Head of caudate nucleus (tissue), 42 donors: ENCODE measurements at places on chromosomes 12 and 14.

GRCh38 chr14:83379436-83379835 is 1845.8 kb upstream of the SEL1L start:
- DNase-seq, result no peak

DNA sequence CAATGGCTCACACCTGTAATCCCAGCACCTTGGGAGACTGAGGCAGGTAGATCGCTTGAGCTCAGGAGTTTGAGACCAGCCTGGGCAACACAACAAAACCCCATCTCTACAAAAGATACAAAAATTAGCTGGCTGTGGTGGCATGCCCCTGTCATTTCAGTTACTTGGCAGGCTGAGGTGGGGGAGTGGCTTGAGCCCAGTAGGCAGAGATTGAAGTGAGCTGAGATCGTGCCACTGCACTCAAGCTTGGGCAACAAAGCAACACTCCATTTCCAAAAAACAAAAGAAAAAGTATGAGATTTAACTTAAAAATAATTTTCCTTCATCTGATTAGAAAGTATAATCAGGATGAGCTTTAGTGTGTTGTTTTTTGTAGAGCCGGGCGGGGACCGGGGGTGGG is 47.9 kb upstream of the BCAT1 start:
- no peak for DNase-seq

DNA sequence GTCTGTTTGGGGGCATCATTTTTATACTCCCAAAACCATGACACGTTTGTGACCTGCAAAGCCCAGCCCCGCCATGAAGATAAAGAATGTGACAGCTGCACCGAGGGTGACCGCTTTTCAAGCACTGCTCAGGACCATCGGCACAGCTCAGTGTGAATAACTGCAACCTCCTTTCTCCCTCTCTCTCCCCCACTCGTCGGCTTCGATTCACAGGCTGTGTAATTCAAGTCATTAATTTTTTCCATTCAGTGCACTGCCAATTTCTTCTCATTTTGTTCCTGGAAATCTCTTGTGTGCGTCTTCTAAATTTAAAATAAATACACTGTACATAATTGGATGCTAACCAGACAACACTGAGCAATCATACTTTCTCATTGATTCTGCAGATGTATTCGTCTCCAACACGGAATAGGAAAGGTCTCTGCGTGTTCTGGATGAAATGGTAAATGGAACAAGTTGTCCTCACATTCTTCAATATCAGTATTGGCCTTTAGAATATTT is 260.8 kb downstream of the TTC8 start:
- DNase-seq, result no peak

GRCh38 chr12:52213564-52214420 is 19.3 kb upstream of the KRT7 start:
- DNase-seq, result peak; percentile 67

DNA sequence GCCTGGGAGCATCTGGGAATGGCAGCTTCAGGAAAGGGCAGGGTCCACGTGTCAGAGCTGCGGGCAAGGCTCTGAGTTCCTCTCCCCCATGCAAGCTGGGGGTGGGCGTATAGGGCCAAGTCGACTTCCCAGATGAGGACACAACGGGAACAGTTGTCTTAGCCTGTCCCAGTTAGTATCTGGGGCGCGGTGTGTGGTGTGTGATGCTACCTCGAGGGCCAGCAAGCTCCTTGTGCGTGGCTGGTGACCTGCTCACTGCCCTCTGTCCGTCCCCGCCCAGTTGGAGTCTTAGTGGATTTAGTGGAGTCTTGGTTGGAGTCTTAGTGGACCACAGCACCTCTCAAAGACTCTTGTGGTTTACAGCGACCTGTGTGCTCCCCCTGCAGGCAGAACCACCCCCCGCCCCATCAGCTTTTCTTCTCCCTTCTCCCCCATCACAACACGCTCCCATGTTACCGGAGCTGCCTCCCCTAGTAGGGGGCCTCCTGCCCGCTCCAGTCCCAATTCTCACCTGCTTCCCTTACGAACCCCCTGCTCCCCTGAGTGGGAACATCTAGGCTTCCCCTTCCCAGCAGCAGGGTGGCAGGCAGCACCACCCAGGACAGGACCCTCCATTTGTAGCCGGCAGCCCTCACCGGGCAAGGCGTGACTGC is 8.7 kb downstream of the ASPG start:
- no peak for DNase-seq

GRCh38 chr12:126607867-126608266 is 1542.6 kb downstream of the AACS start:
- DNase-seq, result no peak

DNA sequence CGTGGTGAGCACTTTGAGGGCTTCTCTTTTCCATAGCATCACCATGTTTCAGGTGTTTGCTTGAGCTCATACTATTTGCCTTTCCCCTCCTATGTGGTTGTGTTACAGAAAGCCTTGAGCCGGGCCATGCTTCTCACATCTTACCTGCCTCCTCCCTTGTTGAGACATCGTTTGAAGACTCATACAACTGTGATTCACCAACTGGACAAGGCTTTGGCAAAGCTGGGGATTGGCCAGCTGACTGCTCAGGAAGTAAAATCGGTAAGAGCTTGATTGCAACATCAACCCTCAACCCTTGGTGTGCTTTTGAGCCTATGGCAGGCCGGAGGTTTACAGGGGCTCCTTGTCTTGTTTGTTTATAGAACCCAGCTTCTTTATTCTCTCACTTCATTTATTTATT is 8.1 kb downstream of the LETMD1 start:
- DNase-seq, result no peak

DNA sequence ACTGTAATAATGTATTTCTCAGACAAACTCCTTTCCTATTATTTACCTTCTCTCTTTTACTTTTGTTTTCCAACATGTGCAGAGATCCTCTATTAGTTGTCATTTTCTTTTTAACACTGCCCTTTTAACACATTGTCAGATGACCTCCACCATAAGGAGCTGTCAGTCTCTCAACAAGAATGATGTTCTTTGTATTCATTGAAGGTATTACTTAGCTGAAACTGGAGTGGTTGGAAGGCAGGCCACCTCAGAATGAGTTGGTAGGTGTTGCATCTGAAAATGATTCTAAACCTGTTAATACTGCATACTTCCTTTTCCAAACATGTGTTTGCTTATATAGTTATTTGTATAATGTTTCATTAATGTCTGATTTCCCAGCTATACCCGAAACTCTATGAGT is 16.9 kb downstream of the TMEM117 start:
- no peak for DNase-seq

GRCh38 chr14:97120204-97120603 is 323.0 kb downstream of the VRK1 start:
- DNase-seq, result no peak

DNA sequence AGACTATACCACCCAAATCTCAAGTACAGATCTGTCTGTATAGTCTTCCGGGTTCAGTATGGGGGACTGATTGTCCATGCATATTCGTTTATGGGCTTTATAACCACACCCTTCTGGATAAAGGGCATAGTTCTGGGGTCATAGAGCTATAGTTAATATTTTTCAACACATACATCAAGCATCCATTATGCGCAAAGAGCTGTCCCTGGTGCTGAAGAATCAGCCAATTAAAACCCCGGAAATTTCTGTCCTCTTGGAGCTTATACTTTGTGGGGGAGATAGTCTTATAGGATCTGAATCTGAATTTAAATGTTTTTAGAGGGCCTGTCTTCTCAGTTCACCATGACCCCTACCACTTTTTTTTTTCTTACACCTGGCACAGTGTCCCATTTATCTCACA is 256.7 kb downstream of the SUDS3 start:
- DNase-seq, result no peak
